ENCODE measurements at places on chromosomes 6 and 20.

GRCh38 chr20:63089051-63089907 lies 82.5 kb upstream of the BHLHE23 start:
- no peak for DNase-seq

DNA sequence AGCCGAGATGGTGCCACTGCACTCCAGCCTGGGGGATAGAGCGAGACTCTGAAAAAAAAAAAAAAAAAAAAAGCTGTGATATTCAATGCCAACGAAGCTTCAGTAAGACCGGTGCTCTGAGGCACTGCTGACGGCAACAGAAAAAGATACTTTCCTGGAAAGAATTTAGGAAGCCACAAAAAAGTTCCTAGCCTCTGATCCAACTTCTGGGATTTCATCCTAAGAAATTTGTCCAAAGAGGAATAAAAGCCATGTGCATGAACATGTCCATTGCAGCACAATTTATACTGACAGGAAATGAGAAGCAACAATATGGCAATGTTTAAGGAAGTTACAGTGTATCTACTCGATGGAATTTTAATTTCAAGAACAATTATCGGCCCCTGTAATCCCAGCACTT lies 24.5 kb upstream of the CARMIL1 start:
- DNase-seq: no peak

GRCh38 chr6:144320741-144321140 lies 35.6 kb downstream of the UTRN start:
- DNase-seq: no peak

DNA sequence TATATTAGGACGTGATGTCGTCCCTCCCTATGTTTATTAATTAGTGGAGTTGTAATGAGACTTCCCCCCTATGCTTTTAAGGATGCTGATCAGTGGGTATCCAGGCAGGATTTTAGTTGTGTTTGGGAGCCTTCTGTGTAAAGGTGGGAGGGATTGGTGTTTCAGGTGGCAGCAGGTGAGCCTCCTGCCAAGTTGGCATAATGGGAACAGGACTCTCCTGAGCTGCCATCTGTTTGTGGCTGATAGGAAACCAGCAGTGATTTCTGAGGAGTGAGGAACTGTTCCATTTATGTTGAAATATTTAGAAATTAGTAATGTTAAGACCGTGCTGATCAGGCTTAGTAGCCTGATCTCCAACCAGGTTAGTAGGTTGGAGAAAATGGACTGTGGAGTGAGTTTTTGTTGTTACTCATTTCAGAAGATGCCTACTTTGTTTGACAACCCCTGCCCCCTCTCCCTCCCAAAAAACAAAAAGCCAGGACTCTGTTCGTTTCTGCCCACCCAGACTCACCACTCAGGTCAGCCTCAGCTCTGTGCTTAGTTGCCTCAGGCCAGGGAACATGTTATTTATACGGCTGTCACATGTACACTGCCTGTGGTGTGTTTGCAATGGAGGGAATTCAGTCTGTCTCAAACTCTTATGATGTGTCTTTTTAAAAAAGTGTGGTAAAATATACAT lies 55.4 kb upstream of the TULP4 start:
- no peak for DNase-seq

GRCh38 chr6:115905471-115905870 lies 155.2 kb downstream of the FRK start:
- DNase-seq: no peak

DNA sequence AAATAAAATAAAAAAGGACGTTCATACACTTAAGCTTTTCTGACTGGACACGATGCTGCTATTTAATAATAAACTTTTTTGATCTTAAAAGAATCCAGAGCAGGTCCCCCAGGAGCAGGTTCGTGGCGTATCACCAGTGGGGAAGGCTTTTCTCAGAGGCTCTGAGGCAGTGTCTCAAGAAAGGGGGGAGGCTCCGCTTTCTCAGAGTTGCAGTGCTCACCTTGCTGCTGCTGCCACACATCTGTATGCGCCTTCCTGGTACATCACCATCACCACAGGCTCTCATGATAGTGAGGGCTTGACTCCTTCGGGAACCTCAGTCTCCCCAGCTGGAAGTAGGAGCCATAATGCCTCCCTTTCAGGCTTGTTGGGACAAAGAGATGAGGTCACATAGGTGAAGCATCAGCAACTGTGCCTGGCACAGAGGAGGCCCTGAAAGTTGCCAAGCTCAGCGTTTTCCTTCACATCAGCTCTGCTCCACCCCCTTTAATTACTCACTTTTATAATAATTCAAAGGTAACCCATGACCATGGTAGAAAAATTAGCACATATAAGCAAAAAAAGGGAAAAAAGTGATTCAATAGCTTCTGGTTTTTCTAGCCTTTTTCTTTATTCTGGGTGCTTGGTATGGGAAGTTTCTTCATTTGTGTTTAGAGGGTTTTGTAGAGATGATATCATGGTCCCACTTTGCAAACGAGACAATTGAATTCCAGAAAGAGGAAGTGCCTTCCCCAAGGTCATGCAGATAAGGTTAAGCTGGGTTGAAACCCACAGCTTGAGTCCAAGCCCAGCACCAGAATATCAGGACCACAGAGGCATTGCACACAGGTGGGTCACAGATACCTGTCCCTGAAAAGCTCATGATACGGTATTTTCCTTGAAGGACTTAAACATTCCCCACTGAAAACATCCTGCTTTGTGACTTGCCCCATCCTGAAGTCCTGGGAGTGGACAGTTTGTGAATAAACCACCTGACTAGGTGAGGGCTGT lies 24.5 kb downstream of the SRSF3 start:
- DNase-seq: no peak

DNA sequence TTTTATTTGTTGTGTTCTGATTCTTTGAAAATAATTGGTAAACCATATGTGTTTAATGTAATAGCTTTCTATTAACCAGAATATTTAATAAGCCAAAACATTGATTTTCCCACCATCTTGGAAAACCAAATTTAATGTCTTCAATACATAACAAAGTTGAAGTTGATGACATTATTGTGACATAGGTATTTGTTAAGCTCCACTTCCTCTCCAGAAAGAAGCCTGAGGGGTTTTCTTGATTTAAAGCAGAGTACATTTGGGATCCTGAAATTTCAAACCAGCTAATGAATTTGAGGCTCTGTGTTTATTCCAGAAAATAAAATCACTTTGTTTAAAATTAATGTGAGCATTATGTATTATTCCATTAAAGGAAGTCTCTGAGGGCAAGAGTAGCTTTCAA lies 106.3 kb downstream of the PERP start:
- DNase-seq: no peak

DNA sequence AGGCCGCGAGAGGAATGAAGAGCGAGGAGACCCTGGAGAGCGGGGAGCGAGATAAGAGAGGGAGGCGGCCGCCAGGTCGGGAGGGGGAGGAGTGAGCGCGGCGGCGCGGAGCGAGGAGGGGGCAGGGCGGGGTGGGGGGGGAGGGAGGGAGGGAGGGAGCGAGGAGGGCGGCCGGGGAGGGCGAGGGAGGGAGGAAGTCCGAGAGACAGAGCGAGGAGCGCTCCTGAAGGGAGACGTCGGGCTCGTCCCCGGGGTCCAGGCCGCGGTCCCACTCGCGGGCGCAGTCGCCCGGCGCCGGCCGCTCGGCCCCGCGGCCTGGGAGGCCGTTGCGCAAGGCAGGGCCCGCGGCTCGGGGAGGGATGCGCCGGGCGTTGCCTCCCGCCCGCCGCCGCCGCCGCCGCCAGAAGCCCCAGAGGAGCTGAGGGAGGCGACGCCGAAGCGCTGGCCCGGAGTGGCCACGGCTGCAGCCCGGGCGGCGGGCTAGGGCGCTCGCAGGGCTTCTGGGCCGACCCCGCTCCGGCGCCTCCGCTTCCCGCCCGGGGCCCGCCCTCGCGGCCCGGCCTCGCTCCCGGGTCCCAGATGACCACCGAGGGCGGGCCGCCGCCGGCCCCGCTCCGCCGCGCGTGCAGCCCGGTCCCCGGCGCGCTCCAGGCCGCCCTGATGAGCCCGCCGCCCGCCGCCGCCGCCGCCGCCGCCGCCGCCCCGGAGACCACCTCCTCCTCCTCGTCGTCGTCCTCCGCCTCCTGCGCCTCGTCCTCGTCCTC lies at the start of gene FOXF2:
FOXF2 (plus strand) TSS at position 208 of the 764 bp plus-strand sequence; CDS start at position 580, 372 bp downstream.
- no peak for DNase-seq

- no peak for DNase-seq
These were observed 76.2 kb upstream of the OLIG3 start for GRCh38 chr6:137570393-137570792.

- DNase-seq: no peak
These were observed 280.6 kb downstream of the LAMA2 start for GRCh38 chr6:129163551-129163950.

- no peak for DNase-seq
These were observed 16.2 kb downstream of the TMEM14A start for GRCh38 chr6:52686878-52687699.

DNA sequence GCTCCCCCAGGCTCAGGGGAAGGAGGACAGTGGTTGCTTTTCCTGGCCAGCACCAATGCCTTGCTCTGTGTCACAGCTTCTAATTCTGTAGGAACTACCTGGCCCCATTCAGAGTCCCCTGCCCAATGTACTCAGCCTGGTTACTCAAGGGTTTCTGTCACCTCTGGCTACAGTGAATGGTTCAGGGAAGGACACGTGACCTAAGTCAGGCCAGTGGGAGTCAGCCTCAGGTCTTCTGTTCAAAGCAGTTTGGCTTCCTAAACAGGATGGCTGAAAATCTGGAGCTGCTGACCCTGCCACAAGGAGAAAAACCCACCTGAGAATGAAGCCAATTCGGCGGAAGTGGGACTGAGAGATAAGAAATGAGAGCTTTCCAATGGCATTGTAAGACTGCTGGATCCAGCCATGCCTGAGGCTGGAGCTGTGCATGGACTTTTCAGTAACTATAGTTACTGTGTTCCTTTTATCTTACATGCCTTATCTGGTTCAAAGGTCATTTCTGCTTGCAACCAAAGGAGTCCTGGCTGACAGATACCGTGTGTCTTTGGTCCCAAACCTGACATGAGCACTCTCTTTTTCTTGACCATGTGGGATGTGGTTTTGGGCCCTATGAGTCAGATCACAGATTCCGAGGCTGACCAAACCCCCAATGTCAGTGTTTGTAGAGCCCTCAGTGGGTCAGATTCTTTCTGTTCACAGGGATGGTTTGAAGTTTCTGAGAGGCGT lies 104.3 kb downstream of the SULF2 start:
- DNase-seq: no peak

GRCh38 chr20:58753922-58754551 lies 61.4 kb downstream of the NPEPL1 start:
- DNase-seq: no peak

GRCh38 chr6:148854096-148854495 lies 107.3 kb downstream of the UST start:
- no peak for DNase-seq

DNA sequence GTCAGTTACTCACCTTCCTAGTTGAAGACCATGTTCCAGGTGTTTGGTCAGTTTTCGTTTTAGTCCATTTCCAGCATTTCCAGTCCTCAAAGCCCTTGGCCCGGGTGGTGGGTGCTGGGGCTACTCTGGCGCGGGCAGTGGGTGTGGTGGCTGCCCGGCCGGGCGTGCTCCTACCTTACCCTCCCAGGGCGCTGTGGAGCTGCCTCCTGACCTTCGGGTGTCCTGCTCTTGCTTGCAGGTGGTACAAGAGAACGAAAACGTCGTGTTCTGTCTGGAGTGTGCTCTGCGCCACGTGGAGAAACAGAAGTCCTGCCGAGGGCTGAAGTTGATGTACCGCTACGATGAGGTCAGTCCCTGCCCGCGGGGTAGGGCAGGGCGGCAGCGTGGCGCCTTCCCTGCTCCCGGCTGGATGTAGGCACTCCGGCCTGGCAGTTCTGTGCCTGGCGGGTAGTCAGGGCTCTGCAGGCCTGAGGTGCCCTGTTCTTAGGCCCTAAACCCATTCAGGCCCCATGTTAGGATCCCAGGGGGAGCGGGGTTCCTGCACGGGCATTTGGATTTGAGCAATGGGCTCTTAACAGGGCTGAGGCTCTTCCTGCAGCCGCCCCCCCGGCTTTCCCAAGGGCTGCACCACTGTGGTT lies 145.8 kb downstream of the DTNBP1 start:
- no peak for DNase-seq

GRCh38 chr6:112223070-112223861 lies 31.1 kb downstream of the LAMA4 start:
- no peak for DNase-seq

GRCh38 chr6:94956910-94957309 lies 620.4 kb upstream of the MANEA start:
- no peak for DNase-seq

All from LNCaP clone FGC (cell line).